ENCODE measurements at places on chromosomes 4 and X.

- no peak for DNase-seq
Observed at GRCh38 chr4:183766140-183766539, 107.0 kb downstream of the TRAPPC11 start.

DNA sequence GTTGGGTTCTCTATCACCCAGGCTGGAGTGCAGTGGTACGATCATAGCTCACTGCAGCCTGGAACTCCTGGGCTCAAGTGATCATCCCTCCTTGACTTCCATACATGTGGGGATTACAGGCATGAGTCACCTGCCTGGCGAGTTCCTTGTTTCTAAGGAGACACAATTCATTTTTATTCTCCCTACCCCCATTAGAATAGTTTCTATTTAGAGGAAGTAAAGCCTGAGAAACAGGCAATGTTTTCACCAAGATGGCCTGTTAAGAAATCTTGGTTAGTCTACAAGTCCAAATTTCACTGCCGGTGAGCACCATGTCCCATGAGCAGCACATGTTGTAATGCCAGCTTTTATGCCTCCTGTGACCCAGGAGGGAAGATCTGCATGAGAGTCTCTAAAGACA is 5.7 kb downstream of the CYBB start:
- DNase-seq, result no peak

GRCh38 chr4:122703868-122704267 is 28.6 kb upstream of the BBS12 start:
- DNase-seq, result no peak

DNA sequence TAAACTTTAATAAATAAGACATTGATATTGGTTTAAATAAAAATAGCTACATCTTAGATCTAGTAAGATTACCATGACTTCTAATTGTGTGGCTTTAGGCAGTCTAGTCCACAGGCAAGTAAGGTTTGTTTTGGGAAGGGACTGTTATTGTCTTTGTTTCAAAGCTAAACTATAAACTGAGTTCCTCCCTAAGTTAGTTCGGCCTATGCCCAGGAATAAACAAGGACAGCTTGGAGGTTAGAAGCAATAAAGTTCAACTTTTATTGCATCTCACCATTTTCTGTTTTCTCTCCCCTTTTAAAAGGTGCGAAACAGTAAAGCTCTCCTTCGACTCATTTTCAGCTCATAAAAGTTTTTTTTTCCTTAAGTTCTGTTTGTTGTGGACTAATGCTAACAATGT is 70.4 kb upstream of the S100G start:
- no peak for DNase-seq

- DNase-seq, result no peak
Observed at GRCh38 chr4:9808077-9808476, 26.6 kb downstream of the DRD5 start.

DNA sequence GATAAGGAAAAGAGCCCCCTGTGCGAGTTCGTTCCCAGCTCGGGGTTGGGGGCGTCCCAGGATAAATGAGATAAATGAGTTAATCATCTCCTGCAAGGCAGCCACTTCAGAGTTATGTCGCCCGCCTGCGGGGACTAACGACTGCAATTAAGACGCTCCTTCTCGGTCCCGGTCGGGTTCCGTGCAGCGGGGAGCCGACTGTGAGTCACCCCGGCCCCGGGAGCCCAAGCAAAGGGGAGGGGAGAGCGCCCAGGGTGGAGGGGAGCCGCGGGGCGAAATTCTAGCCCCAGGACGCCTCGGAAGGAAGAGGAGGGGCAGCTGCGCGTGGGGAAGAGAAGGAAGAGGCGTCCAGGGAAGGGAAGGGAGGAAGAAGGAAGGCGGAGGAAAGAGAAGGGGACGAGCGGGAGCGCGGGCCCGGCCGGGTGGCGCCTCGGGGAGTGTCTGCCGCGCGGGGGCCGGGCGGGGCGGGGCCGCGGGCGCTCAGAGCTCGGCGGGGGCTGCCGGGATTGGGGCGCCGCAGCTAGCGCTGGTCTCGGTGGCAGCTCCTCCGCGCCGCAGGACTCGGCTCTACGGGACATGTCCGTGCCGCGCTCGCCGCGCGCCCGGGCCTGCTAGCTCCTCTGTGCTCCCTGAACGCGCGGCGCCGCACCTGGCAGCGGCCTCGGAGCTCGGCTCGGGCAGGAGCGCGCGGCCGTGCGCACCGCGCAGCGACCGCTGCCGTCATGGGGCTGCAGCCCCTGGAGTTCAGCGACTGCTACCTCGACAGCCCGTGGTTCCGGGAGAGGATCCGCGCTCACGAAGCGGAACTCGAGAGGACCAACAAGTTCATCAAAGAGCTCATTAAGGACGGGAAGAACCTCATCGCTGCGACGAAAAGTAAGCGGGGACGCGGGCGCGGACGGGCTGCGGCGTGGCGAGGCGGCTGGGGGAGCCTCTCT is at the start of gene ARHGAP10:
Gene ARHGAP10 (plus strand): TSS at position 509 of the 938 bp plus-strand sequence. CDS start 214 bp downstream, at position 723.
- peak; percentile 83 for DNase-seq

- DNase-seq, result no peak
Observed at GRCh38 chr4:90421161-90421560, 294.0 kb downstream of the CCSER1 start.

- no peak for DNase-seq
Observed at GRCh38 chr4:185066179-185066578, 47.9 kb downstream of the HELT start.

DNA sequence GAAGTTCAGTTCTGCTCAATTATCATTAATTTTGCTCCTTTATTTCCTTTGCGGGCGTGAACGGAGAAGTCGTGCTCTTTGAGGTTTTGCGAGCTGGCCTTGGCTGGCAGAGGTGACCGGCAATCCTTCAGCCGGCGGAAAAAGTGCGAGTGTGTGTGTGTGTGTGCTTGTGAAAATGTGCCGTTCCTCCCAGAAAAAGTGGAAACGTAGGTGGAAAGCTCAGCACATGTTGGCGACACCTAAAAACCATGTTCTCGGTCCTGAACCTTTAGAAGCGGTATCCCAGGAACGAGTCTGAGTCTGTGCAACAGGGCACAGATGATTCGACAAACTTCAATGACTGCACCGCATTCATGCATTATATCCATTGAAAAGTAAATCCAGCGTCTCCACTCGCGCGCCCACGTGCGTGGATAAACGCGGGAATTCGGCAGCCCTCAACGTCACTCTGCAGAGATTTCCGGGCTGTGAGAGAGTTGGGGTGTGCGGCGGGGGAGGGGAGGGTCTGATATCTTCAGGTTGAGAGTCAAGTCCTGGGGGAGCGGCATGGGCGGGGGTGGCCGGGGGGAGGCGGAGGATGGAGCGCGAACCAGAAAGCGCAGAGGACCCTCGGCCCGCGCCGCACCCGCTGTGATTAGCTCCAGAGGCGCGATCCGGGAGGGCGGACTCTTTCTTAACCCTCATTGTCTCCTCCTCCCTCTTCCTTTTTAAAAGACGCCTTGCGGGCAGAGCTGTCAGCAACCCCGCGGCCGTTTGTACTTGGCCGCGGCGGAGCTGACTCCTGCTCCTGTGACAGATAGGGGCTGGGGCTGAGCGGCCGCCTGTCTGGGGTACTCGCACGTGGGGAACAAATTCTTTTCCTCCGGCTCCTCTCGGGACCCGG is at the start of gene SHISA3:
Gene SHISA3 (plus strand): TSS at position 737 of the 883 bp plus-strand sequence. CDS start 569 bp downstream, outside the sequence.
- DNase-seq, result peak; percentile 46

DNA sequence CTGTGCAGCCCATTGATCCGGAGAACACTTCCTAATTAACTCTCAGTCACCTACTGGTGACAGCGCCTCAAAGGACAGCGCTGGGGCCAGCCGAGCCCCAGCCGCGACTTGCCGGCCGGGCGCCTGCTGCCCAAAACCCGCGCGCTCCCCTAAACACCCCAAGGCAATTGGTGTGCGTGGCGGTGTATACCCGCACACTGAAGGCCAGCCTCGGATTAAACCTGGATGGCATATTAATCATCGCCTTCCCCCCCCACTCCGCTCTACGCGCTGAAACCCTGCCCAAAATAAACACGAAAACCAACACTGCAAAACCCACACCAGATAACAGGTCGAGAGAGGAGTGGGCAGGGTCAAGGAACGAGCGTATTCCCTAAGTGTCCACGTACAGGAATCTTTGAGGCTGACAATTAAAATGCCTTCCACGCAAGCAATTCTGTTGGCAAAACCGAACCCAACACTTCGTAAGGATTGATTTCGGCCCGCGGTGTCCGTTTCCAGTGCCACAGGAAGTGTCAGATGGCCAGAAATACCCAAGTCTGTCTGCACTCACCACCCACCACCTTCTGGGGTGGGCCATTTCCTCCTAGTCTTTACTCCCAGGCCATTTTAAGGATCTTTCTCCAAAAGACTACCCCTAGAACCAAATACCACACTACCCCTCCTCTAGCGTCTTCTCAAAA is 2.7 kb downstream of the BCOR start:
- no peak for DNase-seq

GRCh38 chr4:148207068-148207467 is 235.1 kb downstream of the NR3C2 start:
- no peak for DNase-seq

DNA sequence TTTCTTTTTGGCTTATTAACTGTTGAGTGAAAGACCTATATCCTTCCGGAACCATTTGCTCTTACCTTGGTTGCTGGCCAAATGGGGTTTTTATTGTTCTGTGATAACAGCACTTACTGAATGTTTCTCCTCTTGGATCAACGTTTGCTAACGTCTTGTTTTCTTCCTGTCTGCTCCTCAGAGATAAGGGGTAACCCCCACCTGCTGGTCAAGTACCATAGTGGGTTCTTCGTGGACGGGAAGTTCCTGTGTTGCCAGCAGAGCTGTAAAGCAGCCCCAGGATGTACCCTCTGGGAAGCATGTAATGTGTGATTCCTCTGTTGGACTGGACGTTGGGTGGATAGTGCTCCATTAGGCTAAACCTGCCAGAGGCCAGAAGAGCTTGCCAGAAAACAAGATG is 15.3 kb downstream of the BMX start:
- DNase-seq, result no peak

- no peak for DNase-seq
Observed at GRCh38 chr4:74546057-74546456, 101.1 kb downstream of the AREG start.

- no peak for DNase-seq
Observed at GRCh38 chr4:78951862-78952472, 12.7 kb upstream of the PAQR3 start.
